SK-N-SH (cell line): ENCODE measurements at places on chromosomes 3 and 15. TPM values are rescaled to one million over a fixed set of nuclear protein-coding genes. Genes with fewer than 3 reads are reported as not detected.

The MOBP gene
- polyA plus RNA-seq = not detected in 2 replicates

The COL7A1 gene
- polyA plus RNA-seq = 7.1 and 10.8 TPM in 2 replicates

The GPR160 gene
- polyA plus RNA-seq = 0.31 and 0.41 TPM in 2 replicates

The SOX14 gene
- not detected in 2 replicates for polyA plus RNA-seq

The GPR176 gene
- 21.9 and 34.1 TPM in 2 replicates for polyA plus RNA-seq

The ANKUB1 gene
- polyA plus RNA-seq = not detected in 2 replicates

The CHRNA7 gene
- polyA plus RNA-seq = 0.38 and 0.80 TPM in 2 replicates

The PLA2G4D gene
- polyA plus RNA-seq = not detected in 2 replicates

The HRH1 gene
- polyA plus RNA-seq = 6.2 and 7.7 TPM in 2 replicates

The RGMA gene
- 0.76 and 1.5 TPM in 2 replicates for polyA plus RNA-seq

The LRRIQ4 gene
- not detected in 2 replicates for polyA plus RNA-seq

The SLC22A13 gene
- polyA plus RNA-seq = 0.08 and 0.29 TPM in 2 replicates

The ATG3 gene
- polyA plus RNA-seq = 38.8 and 39.7 TPM in 2 replicates
